ENCODE measurements at places on chromosomes 3 and 15. TPM values are rescaled to one million over a fixed set of nuclear protein-coding genes. Genes with fewer than 3 reads are reported as not detected.

DNA sequence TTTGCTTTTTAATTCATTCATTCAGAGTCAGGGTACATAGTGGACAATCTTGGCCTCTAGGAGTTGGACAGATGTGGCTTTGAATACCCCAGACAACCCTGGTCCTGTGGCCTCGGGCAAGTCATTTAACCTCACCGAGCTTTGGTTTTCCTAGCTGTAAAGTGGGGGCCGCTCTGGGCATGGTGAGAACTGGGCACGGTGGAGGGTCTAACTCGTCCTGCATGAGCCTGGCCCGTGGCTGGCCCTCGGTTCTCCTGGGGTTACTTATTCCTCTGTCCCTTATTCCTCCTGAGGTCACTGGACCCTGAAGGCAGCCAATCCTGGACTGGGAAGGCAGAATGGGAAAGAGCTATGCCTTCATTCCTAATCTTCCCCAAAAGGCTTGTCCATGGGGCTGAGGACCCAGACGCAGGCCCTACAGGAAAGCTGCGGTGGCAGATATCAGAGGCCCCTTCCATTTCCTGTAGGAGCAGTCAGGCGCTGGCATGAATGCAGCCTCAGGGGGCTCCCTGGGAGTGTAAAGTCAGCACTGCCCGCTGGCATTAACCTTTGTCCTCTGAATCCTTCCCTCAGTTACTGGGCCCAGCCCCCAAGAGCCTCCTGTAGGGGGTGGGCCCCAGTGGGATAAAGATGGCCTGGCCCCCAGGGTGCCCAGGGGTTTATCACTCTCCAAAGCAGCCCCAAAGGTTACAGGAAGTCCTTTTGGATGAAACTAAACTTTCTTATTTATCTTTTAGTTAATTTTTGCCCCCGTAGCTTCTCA, 17.9 kb upstream of the SEC13 start:
- DNase-seq, result no peak

GRCh38 chr3:142663865-142664264, 60.0 kb upstream of the TRPC1 start:
- no peak for DNase-seq

Gene USP13
- total RNA-seq, result 16.7 TPM

GRCh38 chr3:67737906-67738865, 83.8 kb upstream of the SUCLG2 start:
- no peak for DNase-seq

Gene IGF2BP2
- total RNA-seq, result 29.3 TPM

- no peak for DNase-seq
Measured at GRCh38 chr15:23437146-23437545, 9.9 kb downstream of the GOLGA6L2 start.

DNA sequence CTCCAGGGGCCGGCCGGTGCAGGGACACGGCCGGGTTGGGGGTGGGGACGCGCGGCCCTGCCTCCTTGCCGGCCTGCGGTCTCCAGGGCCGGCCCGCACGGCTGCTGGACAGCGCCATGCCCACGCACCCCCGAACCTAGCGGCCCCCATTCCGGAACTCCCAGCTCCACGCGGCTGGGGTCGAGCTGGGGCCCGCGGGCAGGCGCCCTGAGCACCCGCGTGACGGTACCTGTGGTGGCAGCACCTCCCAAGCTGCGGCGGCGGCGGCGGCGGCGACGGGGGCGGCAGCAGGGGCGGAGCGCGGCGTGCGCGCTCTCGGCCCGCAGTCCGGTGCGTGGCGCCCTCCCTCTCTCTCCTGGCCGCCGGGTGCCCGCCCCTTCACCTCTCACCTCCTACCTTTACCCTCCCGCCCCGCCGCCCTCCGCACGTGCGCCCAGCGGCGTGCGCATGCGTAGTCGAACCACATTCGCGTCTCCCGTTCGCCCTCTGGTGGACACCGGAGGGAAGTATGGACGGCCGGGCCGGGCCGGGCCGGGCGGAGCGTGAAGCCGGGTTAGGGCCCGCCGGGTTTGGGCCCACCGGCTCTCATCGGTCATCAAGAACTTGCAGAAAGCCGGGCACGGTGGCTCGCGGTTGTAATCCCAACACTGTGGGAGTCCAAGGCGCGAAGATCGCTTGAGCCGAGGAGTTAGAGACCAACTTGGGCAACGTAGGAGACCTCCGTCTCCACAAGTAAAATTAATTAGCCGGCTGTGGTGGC, at the start of gene SCAP:
SCAP (minus strand) TSS at position 372 of the 760 bp plus-strand sequence. CDS start 32,948 bp downstream, outside the sequence.
- peak; percentile 93 for DNase-seq

DNA sequence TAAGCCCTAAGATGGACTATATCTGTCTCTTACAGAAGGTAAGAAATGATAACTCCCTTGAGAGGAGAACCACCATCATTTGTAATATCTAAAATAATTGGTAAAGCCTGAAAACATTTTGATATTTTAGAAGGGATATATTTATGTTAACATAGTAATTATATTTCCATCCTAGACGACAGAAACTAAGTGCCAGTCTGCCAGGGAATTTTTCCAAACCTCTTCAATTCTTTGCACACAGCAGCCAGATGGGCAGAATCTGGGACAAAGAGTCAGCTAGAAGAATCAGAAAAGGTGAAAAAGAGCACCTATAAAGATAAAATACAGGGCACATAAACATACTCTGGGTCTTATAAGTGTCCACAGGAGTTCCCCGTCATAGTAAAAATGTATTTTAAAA, 70.0 kb upstream of the CBLB start:
- no peak for DNase-seq

GRCh38 chr3:126375835-126376331, 18.7 kb upstream of the KLF15 start:
- no peak for DNase-seq

Gene KBTBD13
- total RNA-seq, result not detected

Gene PAK2
- total RNA-seq, result 48.6 TPM

Gene ERICH6
- total RNA-seq, result not detected

Gene DLL4
- 11.2 TPM for total RNA-seq

DNA sequence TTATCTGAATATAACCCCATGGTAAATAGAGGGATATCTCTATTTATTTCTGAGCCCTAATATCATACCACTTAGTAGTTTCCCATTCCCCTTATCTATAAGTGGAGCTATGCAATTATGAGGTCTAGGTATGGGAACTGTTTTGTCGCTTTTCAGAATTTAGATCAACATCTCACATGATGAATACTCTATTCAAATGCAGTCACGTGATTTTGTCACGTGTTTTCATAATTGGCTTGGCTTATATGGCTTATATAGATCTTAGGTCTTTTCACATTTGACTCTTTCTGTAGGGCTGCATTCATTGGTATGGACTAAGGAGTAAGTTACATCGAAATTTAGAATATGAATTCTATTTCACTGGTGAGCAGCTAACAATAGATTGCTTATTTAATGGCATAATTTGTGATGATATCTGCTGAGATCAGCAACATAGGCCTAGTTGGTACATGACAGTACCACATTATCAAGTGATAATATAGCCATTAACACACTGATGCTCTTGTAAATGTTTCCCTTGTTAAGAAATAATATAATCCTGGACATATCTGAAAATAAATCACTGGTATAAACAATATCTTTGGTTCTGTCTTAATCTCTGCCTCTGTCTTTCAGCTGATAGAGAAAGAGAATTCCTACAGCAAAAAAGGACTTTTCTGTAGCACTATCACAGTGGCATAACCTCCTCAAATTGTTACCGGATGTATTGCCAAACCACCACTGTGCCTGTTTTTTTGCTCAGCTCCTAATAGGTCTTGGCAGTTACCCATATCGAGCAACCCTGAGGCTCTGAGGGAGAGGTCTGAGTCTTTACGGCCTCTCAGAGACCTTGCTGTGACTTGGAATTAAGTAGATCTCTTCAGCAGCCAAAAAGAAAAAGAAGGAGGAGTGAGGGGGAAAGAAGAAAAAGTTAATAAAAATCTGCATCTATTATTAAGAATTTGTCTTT, 357.1 kb downstream of the ZPLD1 start:
- DNase-seq, result no peak

DNA sequence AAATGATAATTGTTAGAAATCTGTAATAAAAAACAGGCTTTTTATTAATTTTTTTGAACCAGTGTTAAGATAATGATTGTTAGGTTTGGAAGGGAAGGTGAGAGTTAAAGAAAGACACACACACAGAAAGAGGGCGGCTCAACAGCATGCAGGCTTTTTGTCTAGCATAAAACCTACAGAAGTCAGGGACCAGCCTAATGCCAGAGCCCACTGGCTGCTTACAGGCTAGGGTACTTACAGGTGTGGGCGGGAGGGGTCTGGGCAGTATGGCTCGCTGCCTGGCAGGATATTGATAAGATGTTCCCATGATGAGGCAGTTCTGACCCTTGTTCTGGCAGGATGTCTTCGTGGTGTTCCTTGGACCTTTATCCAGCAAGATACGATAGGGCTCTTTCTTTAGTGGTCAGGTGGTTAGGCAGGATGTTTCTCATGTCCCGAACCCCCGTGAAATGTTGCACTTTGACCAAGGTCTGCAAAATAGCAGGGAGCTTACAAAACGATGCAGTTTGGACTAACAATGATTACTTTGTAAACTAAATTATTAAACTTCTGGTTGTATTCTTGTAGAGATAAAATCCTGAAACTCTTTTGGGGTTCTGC, 84.7 kb downstream of the DCUN1D1 start:
- DNase-seq, result no peak

GRCh38 chr15:55015093-55015445, 181.7 kb downstream of the RSL24D1 start:
- DNase-seq, result no peak

DNA sequence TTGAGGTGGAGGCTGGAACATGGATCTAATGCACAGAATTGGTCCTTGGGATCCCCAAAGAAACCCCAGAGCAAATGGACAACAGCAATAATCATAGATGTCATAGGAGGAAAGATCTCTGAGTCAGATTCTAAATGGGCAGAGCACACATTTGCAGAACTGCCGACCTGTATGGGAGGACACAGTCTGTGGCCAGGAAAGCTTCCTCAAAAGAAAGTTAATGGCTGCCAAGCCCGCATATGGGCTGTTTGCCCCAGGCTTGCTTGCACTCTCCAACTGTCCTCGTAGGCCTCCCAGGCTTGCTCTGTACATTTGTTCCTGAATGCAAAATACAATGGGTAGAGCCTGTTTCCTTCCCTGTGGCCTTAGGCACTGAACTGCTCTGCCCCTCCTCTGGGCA, 102.0 kb upstream of the PLXNA1 start:
- DNase-seq, result no peak

DNA sequence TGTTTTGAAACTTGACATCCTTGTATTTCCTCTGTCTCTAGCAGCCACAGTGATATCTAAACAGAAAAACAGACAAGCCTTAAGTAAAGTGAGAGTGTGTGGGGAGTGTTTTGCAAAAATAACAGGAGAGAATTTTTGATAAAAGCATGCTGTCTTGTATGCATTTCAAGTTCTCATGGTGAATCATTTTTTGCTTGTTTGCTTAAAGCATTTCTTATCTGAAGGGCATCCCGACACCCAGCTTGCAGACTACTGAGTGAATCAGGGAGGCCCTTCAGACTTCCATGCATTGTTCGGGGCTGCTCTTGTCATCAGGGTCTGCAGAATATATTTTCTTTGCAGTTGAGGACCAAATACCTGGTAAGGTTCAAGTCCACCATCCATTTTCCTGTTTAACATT, 8.5 kb downstream of the CGNL1 start:
- no peak for DNase-seq

- no peak for DNase-seq
Measured at GRCh38 chr3:163877805-163878204, 1200.5 kb downstream of the SI start.

- no peak for DNase-seq
Measured at GRCh38 chr3:127749787-127750225, 72.5 kb downstream of the MGLL start.

GRCh38 chr3:47478022-47478421, 2.3 kb upstream of the SCAP start:
- no peak for DNase-seq

GRCh38 chr3:160226026-160226907, 1.0 kb downstream of the C3orf80 start:
- DNase-seq, result no peak

GRCh38 chr3:176795891-176796290, 401.4 kb downstream of the TBL1XR1 start:
- DNase-seq, result no peak

DNA sequence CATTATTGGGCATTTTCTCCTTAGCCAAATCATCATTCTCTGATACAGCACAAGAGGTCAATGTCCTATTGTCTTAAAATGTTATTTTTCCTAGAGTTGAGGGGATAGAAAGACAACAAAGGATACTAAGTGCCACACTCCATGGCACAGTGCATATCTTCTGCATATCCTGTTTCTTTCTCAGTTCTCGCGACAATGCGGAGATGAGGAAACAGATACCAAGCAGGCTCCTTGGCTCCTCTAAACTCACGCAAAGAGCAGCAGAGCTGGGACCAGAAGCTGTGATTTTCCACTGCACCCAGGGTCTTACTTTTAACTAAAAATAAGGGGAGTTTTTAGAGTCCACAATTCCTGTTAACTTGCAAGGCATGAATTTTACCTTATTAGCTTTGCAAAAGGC, 10.5 kb upstream of the VGLL4 start:
- no peak for DNase-seq

DNA sequence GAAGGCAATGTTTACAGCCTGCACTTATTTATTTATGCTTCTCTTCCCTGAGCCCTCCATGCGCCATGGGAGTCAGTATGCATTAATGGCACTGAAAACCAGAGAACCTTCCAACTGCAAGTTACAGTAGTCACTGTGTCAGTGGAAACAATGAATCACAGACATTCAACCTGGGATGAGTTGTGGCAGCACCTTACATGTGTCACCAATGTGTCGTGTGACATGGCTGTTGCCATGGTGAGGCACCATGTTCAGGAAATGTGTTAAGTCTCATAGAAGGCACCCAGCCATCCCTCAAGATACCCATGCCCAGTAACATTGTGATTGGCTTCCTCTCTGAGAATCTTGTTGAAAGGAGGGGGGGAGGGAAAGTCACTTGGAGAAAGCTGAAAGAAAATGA, 105.0 kb downstream of the FOXP1 start:
- DNase-seq, result no peak

DNA sequence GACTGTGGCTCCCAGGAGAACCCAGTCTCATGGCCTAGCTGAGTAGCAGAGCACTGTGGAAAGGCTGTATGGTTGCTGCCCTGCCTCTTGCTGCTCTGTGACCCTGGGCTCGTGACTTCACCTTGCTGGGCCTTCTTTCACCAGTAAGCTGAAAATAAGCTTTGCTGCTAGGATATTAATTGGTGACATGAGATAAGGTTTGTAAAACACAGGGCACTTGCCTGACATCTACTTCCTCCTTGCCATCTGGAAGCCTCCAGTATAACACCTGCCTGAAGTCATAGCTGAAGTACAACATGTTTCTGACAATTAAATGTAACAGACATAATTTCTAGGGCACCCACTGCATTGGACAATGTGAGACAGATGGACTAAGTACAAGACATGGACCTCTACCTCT, 53.6 kb downstream of the CLEC3B start:
- no peak for DNase-seq

GRCh38 chr3:9399337-9399703, 1.9 kb downstream of the SETD5 start:
- no peak for DNase-seq
